ACHN (cell line): ENCODE measurements at places on chromosomes 16 and 17.
A peak's percentile ranks its signal among the peaks of the same experiment; 100 is the strongest.

GRCh38 chr17:42458497-42459255 lies at the start of gene ATP6V0A1:
ATP6V0A1 (plus strand) TSS chr17:42458878; CDS start chr17:42460895, 2,017 bp downstream.
- DNase-seq: peak; percentile 85

- DNase-seq: no peak
Observed at GRCh38 chr17:36593656-36594316, 2.1 kb downstream of the DHRS11 start.

- DNase-seq: no peak
Observed at GRCh38 chr17:32331243-32332040, 10.5 kb downstream of the C17orf75 start.

DNA sequence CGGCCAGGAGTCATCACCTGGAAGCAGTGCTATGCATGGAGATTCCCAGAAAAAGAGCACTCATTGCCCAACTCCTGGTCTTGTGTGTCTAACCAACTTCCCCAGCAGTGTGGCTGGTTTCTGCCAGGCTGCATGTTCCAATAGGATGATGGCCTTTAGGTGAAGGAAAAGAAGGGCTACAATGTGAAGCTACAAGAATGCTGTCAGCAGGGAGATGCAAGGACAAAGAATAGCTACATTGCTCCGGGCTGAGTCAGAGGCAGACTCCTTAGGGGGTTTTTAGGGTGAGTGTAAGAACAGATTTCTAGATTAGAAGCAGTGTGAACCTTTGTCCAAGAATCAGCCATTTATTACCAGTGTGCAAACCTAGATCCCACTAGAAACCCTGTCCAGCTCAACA lies 63.0 kb upstream of the DNAH9 start:
- DNase-seq: no peak

DNA sequence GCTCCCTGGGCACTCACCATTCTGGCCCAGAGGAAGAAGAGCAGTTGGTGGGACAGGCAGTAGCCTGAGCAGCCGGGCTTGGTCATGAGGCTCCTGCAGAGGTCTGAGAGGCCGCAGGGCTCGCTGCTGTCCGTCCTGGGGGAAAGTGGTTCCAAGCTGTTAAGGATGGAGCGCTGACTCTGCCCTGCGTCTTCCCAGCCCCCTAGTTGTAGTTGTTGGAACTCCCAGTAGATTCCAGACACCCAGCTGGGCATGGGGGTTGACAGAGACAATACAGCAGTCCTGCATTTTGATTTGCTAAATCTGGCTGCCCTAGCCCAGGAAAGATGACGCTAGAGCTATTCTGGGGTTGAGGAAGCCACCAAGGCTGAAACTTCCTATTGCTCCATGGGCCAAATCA lies 7.3 kb downstream of the C16orf89 start:
- no peak for DNase-seq

DNA sequence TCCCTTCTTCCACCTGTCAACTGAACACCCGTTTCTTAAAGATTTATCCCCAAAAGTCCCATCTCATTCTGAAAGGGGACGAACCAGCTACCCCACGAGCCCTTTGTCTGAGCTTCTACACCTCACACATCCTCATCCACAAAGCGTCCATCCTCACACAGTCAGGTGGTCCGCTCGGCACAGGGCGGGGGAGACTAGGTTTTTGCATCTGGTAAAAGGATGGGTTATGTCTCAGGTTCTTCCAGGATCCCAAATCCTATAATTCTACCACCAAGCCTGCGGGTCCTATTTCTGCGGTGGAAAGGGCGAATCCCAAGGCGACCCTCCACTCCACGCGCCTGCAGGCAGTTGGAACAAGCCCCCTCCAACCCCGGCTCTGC lies 458 bp downstream of the GFOD2 start:
- DNase-seq: no peak
